ENCODE measurements at places on chromosomes 1 and 21.

DNA sequence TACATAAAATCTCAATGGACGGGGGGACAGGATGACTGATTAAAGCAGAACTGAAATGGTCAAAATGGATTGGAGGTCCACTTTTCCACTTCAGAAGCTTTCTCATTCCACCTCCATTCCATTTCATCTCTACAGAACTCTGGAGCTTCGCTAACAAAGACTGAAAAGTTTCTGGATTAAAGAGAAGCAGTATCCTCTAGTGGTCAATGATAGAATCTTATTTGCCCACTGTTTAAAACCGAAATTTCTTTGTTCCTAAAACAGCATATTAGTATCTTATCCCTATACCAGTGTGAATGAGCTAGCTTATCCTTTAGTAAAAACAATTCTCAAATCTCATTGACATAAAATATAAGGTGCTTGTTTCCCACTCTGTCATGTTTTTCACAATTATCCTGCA lies 890.6 kb downstream of the KCNT2 start:
- DNase-seq = no peak

GRCh38 chr1:177256153-177257075 lies 85.7 kb downstream of the BRINP2 start:
- no peak for DNase-seq

GRCh38 chr1:107943694-107944093 lies 21.3 kb downstream of the VAV3 start:
- DNase-seq = no peak

DNA sequence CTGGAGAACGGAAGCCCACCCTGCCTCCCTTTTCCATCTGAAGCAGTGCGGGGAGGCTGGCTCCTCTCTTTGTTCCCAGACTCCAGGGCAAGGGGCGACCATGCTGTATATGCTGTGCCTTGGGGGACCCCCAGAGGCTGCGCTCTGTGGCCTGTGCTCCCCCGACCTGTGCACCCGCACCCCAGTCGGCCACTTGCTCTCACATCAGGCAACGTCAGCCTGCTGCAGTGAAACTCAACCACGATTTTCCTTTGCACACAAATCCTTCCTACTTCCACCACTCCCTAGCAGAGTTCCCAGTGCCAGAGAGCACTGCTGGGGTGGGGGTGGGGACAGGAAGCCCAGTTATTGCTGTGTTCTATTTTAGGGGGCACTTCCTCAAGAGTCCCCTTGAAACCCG lies 52.5 kb downstream of the SIM2 start:
- DNase-seq = no peak

- DNase-seq = no peak
Observed at GRCh38 chr1:98251497-98251896, 330.7 kb upstream of the DPYD start.

DNA sequence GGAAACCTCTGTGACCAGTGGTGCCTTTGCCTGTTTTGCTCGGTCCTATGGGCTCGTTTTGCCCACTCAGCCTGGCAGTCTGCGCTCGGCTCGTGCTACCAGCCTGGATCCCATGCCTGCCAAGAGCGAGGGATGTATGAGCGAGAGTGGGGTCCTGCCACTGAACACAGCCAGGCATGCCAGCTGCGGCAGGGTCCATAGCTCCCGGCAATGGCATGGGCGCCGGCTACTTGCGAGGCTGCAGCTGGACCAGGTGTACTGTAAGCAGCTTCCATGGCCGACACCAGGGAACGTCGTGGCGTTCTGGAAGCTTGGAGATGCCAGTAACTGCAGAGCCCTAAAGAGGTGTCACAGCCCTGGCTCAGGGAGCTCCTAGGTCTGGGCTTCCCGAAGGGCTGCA lies 22.4 kb upstream of the TGFB2 start:
- DNase-seq = no peak
